ENCODE measurements at places on chromosomes 12 and 14.

DNA sequence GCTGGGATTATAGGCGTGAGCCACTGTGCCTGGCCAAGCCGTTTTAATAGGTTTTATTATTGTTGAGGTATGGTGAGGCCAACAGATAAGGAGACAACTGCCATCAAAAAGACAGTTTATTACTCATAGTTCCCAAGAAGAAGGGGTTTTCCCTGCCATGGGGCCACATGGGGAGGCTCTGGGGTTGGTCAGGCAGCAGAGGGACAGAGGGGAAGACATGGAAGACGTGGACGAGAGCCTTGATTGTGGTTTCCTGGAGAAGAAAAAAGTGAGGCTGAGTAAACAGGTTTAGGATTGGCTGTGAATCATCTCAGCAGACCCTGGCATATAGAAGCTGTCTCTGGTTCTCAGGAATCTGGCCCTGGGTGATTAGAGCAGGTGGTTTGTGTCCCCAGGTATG, 69.9 kb downstream of the FOXN4 start:
- DNase-seq = no peak

DNA sequence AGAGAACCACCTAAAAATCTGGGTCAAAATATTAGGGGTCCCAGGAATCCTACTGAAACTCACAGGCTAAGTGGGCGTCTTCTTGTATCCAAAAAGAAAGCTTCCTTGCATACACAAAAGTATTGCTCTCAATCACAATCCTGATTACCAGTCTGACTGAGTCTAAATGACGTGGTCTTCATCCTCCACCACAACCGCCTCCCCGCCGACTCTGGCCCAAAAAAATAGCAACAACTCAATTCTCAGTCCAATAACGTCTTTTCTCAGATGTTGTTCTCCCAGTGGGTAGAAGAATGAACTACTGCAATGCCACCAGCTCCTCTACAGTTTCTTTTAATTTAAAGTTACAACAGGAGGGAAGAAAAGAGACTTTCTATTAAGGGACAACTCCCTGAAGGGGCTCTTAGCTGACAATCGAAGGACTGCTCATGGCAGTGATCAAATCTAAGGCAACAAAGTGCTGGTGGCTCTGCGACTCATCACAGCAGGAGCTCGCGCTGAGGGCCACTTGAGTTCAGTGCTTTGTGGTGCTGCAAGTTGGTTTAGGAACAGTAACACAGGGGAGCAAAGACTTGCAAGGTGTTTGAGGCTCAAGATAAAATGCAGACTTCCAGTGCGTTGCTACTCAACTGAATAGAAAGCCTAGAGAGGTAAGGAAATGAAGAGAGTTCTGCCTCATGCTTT, 394.1 kb downstream of the BCAT1 start:
- no peak for DNase-seq

- no peak for DNase-seq
Measured at GRCh38 chr14:89217891-89218290, 199.1 kb downstream of the FOXN3 start.

GRCh38 chr14:35383569-35384454, 20.7 kb downstream of the NFKBIA start:
- no peak for DNase-seq

DNA sequence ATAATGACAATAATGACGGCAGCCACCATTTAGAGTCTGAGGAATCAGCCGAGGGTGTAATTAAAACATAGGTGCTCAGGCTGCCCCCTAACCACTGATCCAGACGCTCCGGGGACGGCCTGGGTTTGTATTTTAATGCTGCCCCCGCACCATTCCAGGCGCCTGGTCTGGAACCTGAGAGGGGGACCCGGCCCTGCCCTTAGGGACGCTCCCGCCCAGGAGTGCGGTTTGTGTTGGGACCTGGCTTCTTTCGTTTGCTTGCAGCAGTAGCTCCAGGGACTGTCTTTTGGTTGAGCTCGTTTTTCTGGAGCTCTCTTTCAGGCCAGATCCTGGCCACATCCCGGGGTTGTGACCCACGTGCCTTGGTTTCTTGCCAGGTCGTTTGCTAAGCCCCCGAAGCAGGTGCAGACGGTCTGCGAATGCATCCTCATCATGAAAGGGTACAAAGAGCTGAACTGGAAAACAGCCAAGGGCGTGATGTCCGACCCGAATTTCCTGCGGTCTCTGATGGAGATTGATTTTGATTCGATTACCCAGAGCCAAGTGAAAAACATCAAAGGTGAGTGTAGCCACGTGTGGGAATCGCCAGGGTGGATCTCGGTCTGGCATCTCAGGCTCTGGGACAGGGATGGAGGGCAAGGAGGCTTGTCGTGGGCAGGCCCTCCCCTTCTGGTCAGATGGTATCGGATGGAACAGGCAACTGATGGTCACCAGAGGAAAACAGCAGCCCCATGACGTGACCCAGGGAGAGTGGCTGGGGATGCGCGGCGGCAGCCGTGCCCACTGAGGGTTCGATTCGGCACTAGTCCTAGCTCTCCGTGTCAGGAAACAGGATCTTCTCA, 63.5 kb downstream of the CCDC92 start:
- no peak for DNase-seq

- DNase-seq = no peak
Measured at GRCh38 chr14:65192686-65193085, 90.4 kb upstream of the MAX start.

- DNase-seq = no peak
Measured at GRCh38 chr14:39246618-39247017, 12.9 kb downstream of the MIA2 start.

DNA sequence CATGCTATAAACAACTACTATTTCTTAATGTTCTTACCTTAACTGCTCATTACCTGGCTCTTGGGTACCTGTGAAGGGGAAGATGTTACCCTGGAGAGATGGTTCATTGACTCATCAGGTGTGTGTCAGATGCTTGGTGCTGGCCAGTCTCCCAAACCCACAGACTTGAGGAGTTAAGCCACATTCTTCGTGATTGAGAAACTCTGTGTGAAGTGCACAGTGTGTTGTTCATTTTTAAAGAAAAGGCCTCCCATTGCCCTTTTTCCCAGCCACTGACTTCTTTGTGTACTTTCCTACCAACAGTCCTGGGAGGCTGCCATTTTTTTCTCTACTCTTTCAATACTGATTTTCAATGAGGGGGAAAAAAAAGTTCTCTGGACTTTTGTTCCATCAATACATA, 3.2 kb downstream of the MGST1 start:
- DNase-seq = no peak

DNA sequence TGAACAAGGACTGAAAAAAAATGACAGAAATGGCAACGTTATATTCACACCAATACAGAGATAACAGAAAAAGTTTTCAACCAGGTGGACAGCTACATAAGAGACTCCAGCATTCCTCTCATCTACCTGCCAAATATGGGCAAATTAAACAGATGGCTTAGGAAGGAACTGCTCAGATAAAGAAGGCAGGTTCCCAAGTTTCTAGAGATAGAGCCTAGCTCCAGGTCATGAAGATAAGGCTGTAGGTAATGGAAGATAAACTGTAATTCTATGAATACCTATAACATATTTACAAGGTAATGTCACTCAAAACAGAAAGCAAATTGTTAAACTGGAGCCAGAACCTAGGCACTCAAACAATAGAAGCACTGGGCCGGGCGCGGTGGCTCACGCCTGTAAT, 42.5 kb downstream of the GIT2 start:
- no peak for DNase-seq

GRCh38 chr14:52338051-52338681, 24.1 kb downstream of the PTGER2 start:
- no peak for DNase-seq

DNA sequence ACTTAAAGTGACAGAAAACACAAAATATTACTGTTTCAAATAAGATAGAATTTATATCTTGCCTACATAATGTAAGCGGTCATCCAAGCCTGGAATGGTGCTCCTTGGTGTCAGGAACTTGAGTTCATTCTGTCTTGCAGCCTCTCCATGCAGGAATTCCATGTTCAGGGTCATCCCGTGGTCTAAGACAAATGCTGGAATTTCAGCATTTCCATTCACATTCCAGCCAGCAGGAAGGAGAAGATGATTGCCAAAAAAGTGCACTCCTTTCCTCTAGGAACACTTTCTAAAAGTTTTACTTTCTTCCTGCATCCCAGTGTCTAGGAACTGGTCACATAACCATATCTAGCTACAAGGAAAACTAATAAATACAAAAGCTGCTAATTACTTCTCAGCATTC, 106.3 kb downstream of the PTPRO start:
- DNase-seq = no peak

GRCh38 chr12:129651951-129652350, 251.9 kb downstream of the TMEM132D start:
- DNase-seq = no peak

GRCh38 chr12:8698132-8698851, 501 bp downstream of the RIMKLB start:
- peak; percentile 32 for DNase-seq

GRCh38 chr12:76936275-76937193, 57.7 kb upstream of the CSRP2 start:
- DNase-seq = no peak

GRCh38 chr12:88354691-88355090, 212.6 kb downstream of the TMTC3 start:
- no peak for DNase-seq

DNA sequence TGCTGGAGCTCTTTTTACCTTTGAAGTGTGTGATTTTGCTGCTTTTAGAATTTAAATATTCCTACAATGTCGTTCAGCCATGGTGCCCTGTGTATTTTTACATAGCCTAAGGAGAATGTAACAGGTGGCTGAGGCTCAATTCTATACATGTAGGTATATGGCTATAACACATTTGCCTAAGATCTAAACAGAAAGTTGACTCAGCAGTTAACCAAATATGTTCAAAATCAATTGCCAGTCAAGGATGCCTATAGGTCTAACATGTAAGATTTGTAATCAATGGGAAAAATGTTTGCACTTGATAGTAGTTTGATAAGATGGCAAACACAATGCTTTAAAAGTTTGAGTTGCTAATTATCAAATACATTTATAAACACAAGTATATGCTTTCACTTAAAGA, 8.2 kb downstream of the PAWR start:
- DNase-seq = no peak

- no peak for DNase-seq
Measured at GRCh38 chr12:64219145-64219544, 3.0 kb downstream of the KICS2 start.

GRCh38 chr14:44113769-44114730, 393.0 kb downstream of the FSCB start:
- DNase-seq = no peak

GRCh38 chr14:104171895-104172294, 33.5 kb downstream of the KIF26A start:
- DNase-seq = no peak

- DNase-seq = no peak
Measured at GRCh38 chr14:85400678-85401077, 129.3 kb upstream of the FLRT2 start.

GRCh38 chr12:10574307-10574706, 39.1 kb downstream of the MAGOHB start:
- no peak for DNase-seq

- DNase-seq = no peak
Measured at GRCh38 chr14:92747701-92748258, 647 bp downstream of the LGMN start.

GRCh38 chr12:49955899-49956662, 5.5 kb downstream of the AQP2 start:
- DNase-seq = no peak

DNA sequence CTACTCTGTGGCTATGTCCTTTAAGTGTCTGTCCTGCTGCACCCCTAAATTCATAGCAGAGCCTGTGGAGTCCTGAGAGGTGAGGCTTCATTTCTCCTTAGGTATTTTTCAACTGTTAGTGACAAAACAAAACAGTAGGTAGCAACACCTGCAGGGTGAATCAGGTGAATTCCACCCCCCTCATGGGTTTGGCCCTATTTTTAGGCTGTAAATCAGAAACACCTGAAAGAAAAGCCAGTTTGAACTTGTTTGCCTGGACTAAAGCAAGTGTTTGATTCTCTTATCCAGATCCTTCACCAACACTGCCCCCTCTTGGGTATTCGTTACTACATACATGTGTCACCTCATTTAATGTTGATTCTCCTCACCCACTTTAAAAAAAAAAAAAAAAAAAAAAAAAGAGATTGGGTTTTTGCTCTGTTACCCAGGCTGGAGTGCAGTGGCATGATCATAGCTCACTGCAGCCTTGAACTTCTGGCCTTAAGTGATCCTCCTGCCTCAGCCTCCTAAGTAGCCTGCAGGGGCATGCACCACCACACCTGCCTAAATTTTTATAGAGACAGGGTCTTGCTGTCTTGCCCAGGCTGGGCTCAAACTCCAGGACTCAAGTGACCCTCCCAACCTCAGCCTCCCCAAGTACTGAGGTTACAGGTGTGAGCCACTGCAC, 10.3 kb downstream of the TBPL2 start:
- DNase-seq = peak; percentile 51

DNA sequence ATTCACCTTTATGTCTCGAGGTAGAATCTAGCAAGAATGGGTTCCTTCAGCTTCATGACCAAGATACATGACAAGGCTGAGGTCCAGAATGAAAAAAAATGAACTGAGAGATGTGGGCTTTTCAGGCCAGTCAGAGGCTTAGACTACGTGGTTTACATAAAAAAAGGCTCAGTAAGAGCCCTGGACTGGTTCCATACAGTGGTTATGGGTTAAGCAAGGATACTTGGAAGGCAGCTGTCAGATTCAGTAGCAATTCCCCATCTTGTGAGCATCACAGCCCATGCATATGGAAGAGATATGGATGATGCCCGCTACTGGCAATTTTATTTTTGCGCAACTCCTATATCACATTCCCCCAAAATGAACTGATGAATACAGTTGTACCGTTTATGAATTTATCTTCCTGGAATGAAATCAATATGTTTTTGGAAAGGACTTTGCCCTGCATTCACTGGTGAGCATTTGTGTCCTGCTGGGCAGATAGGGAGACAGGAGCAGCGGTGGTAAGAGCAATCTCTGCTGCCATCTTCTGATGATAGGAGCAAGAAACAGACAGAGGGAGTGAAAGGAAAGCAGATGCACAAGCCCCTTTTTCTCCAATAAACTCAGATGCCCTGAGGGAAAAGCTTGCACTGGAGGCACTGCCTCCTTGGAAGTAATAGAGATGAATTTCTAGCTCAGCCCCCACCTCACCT, 280.4 kb downstream of the GALC start:
- no peak for DNase-seq

- DNase-seq = no peak
Measured at GRCh38 chr12:3747543-3747942, 5.4 kb downstream of the CRACR2A start.

GRCh38 chr12:125674554-125675338, 609.5 kb downstream of the AACS start:
- no peak for DNase-seq

GRCh38 chr14:24372701-24373416, 4.9 kb downstream of the NFATC4 start:
- DNase-seq = no peak

GRCh38 chr14:98173305-98173704, 1098.7 kb downstream of the BCL11B start:
- DNase-seq = no peak

DNA sequence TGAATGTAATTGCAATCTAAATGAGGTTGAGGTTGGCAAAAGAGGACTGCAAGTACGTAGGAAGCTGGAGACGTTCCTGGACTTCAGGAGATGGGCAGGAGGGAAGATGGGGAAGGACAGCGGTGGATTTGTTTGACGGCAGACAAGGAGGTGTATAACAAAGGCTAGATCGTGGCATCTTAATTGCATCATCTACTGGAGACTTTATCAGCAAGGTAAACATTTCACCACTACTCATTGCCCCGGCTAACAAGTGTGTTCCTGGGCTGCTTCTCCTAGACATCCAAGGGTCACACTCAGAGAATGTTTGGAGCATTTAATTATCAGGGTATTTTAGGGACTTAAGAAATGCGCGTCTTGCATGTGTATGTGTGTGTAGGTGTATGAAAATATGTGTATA, 128.5 kb downstream of the KCNK10 start:
- DNase-seq = no peak

All from activated T-cell treated with anti-CD3 and anti-CD28 coated beads for 4 hours (primary cell).